Hepatocyte (in vitro differentiated cells): ENCODE measurements at places on chromosomes 11 and 22. TPM values are rescaled to one million over a fixed set of nuclear protein-coding genes. Genes with fewer than 3 reads are reported as not detected.

- H3K4me1 ChIP-seq, result no peaks in the 10 kb centered on the region
- no peaks in the 10 kb centered on the region for H3K27me3 ChIP-seq
- H3K27ac ChIP-seq, result no peak overlapping the region
- DNase-seq, result peak; percentile 24
- H3K36me3 ChIP-seq, result no peaks in the 10 kb centered on the region
Observed at GRCh38 chr11:84993386-84993785, 633.8 kb downstream of the DLG2 start.

DNA sequence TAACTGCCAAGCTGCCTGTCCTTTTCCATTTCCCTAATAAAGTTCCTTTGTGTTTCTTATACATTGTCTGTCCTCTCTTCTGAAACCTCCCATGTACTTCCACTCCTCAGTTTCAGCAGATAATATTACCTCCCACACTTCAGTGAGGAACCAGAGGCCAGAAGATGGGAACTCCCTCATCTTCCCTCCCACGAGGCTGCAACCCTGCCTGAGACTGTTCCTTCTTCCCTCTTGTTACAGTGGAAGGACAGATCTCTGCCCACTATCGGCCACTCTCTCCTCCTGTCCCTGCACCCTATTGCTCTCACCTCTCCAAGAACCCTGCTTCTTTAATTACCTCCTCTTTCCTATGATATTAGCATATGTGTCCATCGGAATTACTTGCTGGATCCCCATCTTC lies 38.1 kb upstream of the SWAP70 start:
- no peak overlapping the region for H3K27ac ChIP-seq
- no peaks in the 10 kb centered on the region for H3K4me1 ChIP-seq
- H3K27me3 ChIP-seq, result no peaks in the 10 kb centered on the region
- H3K36me3 ChIP-seq, result no peaks in the 10 kb centered on the region

DNA sequence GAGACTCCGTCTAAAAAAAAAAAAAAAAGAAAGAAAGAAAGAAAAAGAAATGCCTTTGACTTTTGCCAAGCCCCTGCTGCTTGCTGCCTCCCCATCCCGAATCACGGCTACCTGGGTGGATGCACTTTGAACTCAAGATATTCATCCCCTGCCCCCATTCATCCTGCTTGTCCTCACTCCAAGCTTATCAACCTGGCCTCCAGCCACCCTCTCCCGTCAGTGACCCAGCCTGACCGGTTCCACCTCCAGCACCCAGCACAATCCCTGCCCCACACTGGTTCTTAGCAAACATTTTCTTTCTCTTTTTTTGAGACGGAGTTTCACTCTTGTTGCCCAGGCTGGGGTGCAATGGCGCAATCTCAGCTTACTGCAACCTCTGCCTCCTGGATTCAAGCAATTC lies 44.4 kb downstream of the CYTH4 start:
- H3K4me1 ChIP-seq, result peaks cover 23% of the 10 kb centered on the region
- H3K4me3 ChIP-seq, result no peak overlapping the region
- H3K36me3 ChIP-seq, result no peaks in the 10 kb centered on the region
- H3K27ac ChIP-seq, result peak overlapping the region; percentile 63
- DNase-seq, result peak; percentile 67

WNT11 gene
- polyA plus RNA-seq, result 13.1 and 19.1 TPM in 2 replicates

DNA sequence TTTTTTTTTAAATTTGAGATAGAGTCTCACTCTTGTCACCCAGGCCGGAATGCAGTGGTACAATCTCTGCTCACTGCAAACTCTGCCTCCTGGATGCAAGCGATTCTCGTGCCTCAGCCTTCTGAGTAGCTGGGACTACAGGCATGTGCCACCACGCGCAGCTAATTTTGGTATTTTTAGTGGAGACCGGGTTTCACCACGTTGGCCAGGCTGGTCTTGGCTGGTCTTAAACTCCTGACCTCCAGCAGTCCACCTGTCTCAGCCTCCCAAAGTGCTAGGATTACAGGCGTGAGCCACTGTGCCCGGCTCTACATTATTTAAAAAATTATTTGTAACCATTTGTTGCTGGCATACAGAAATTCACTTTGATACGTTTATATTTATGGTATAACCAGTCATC lies 18.6 kb downstream of the EP300 start:
- no peak for DNase-seq
- H3K4me3 ChIP-seq, result no peak overlapping the region
- no peaks in the 10 kb centered on the region for H3K27me3 ChIP-seq
- no peaks in the 10 kb centered on the region for H3K4me1 ChIP-seq

DNA sequence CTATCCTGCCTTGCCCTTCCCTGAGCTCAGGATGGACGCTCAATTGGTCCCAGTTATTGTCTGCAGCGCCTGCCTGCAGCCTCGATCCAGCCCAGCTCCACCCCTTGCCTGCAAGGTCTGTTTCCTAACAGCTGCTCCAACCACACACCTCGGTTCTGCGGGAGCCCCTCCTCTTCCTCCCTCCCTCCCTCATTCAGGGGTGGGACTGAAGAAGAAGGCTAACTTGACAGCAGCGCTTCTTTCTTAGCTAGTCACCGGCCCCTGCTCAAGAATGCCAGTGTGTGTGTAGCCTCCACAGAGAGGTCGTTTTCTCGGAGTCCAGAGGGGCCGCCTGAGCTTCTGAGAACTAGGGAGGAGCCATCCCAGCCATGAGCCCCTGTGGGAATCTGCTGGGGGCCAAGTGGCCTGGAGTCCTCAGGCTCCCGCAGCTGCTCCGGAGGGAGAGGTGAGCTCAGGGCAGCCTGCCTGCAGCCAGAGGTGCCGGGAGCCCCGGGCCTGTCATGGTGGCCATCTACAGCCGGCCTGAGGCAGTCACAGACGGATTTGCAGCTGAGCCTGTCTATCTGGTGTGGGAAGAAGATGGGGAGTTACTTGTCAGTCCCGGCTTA lies 36.1 kb downstream of the LIMK2 start:
- peak; percentile 92 for DNase-seq
- H3K4me1 ChIP-seq, result peaks cover 58% of the 10 kb centered on the region
- H3K27me3 ChIP-seq, result no peaks in the 10 kb centered on the region

DNA sequence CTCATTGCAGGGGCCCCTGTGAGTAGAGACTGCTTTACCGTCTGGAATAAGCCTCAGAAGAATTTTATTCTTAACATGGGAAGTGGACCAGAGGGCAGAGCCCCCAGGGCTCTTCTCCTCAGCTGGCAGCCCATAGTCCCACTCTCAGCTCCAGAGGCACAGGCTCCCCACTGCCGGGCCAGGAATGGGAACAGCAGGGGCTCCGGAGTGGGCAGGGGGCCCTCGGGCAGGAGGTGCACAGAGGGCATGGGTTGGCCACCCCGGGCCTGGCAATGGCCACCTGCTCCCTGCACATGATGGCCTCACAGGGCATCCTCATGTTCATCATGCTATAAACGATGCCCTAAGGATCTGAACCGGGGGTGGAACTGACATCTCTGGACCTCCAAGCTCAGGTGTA lies 1469.7 kb downstream of the BRD1 start:
- H3K4me1 ChIP-seq, result no peaks in the 10 kb centered on the region
- DNase-seq, result no peak
- no peak overlapping the region for H3K27ac ChIP-seq
- H3K4me3 ChIP-seq, result no peak overlapping the region
- H3K36me3 ChIP-seq, result no peaks in the 10 kb centered on the region

DNA sequence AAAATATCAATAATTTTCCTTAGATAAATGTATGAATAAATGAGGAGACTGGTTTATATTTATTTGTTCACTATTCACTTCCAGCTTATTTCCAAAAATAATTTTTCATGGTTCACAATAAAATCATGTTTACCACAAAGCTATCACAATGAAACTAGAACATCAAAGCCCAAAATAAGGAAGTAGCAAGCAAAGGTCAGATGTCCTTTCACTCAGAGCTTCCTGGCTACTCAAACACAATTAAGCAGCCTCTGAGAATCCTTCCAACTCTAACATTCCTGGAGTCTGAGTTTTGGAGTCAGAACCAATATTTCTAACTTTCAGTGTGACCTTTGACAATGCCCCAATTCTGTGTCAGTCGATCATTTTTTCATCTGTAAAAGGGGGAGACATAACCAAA lies 527.0 kb downstream of the SOX6 start:
- H3K4me3 ChIP-seq, result no peak overlapping the region
- no peaks in the 10 kb centered on the region for H3K36me3 ChIP-seq
- H3K4me1 ChIP-seq, result no peaks in the 10 kb centered on the region
- no peaks in the 10 kb centered on the region for H3K27me3 ChIP-seq
- no peak overlapping the region for H3K27ac ChIP-seq

TP53I11 gene
- polyA plus RNA-seq, result 41.8 and 51.7 TPM in 2 replicates

- H3K27ac ChIP-seq, result no peak overlapping the region
- H3K4me1 ChIP-seq, result no peaks in the 10 kb centered on the region
- DNase-seq, result no peak
Observed at GRCh38 chr11:35826949-35827348, 116.9 kb upstream of the LDLRAD3 start.

NRXN2 gene
- 1.7 and 2.8 TPM in 2 replicates for polyA plus RNA-seq

DNA sequence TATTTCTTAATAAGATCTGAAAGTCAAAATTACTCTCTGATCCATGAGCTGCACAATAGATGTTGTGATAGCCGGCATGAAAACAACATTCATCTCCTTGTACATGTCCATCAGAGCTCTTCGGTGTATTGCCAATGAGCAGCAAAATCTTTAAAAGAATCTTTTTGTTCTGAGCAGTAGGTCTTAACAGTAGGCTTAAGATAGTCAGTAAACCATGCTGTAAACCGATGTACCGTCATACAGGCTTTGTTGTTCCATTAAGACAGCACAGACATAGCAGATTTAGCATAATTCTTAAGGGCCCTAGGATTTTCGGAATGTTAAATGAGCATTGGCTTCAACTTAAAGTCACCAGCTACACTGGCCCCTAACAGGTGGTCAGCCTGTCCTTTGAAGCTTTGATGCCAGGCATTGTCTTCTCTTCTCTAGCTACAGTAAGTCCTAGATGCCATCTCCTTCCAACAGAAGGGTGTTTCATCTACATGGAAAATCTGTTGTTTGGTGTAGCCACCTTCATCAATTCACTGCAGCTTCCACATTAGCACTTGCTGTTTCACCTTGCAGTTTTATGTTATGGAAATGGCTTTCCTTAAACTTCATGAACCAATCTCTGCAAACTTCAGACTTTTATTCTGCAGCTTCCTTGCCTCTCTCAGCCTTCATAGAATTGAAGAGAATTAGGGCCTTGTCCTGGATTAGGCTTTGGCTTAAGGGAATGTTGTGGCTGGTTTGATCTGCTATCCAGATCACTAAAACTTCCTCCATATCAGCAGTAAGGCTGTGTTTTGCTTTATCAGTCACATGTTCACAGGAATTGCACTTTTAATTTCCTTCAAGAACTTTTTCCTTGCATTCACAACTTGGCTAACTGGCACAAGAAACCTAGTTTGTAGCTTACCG lies 28.4 kb downstream of the RRP8 start:
- H3K36me3 ChIP-seq, result no peaks in the 10 kb centered on the region
- H3K4me3 ChIP-seq, result no peak overlapping the region
- no peak for DNase-seq

GRCh38 chr11:119729951-119730613 lies 1.1 kb upstream of the NECTIN1 start:
- H3K27me3 ChIP-seq, result peaks cover 11% of the 10 kb centered on the region
- DNase-seq, result peak; percentile 48
- peak overlapping the region; percentile 28 for H3K27ac ChIP-seq
- no peaks in the 10 kb centered on the region for H3K36me3 ChIP-seq
- peaks cover 25% of the 10 kb centered on the region for H3K4me1 ChIP-seq
- no peak overlapping the region for H3K4me3 ChIP-seq
